ENCODE measurements at places on chromosomes 3 and 15. TPM values are rescaled to one million over a fixed set of nuclear protein-coding genes. Genes with fewer than 3 reads are reported as not detected.

NMNAT3 gene
- total RNA-seq = 2.4 TPM

C3orf22 gene
- total RNA-seq = not detected

DNA sequence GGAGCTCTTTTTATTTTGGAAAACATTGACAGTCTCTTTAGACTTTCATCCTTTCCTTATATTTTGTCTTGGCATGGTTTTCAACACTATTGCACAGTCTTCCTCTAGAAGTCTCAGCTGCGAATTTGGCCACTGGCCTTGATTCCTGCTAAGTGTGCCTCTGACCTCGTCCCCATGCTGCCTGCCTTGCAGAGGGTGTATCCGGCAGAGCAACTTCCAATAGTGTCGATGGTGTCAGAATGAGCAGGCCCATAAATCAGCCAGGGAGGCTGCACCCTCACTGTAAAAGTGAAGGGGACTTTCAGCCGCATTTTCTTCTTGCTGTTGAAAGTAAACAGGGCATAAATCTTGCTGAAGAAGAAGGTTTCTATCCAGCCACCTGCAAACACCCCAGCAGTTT lies 336.7 kb upstream of the TRIM42 start:
- no peak for DNase-seq

- DNase-seq = no peak
Observed at GRCh38 chr15:99818872-99819271, 85.6 kb upstream of the LYSMD4 start.

All from renal cortical epithelial cell (primary cell).